Ureter (tissue), 1 donor: ENCODE measurements at places on chromosomes 16 and 17.

DNA sequence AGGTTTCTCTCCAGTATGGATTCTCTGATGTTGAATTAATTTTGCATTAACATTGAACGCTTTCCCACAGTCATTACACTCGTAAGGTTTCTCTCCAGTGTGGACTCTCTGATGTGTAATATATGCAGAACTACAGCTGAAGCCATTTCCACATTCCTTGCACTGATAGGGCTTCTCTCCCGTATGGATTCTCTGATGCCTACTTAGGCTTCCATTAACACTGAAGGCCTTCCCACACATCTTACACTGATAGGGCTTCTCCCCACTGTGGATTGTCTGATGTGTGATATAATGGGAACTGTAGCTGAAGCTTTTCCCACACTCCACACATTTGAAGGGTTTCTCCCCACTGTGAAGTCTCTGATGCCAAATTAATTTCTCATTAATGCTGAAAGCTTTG, 7.2 kb upstream of the TLE7 start:
- no peak for DNase-seq

- DNase-seq, result no peak
Observed at GRCh38 chr16:72244853-72245252, 72.9 kb upstream of the PMFBP1 start.

DNA sequence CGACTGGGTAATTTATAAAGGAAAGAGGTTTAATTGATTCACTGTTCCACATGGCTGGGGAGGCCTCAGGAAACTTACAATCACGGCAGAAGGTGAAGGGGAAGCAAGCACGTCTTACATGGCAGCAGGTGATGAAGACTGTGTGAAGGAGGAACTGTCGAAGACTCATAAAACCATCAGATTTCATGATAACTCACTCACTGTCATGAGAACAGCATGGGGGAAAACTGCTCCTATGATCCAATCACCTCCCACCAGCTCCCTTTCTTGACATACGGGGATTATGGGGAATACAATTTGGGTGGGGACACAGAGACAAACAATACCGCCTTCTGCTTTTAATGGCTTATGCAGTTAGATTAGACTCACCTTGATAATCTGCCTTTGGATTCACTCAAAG, 19.4 kb upstream of the IRF8 start:
- no peak for DNase-seq

GRCh38 chr17:75829747-75830146, 14.5 kb downstream of the UNC13D start:
- DNase-seq, result no peak

DNA sequence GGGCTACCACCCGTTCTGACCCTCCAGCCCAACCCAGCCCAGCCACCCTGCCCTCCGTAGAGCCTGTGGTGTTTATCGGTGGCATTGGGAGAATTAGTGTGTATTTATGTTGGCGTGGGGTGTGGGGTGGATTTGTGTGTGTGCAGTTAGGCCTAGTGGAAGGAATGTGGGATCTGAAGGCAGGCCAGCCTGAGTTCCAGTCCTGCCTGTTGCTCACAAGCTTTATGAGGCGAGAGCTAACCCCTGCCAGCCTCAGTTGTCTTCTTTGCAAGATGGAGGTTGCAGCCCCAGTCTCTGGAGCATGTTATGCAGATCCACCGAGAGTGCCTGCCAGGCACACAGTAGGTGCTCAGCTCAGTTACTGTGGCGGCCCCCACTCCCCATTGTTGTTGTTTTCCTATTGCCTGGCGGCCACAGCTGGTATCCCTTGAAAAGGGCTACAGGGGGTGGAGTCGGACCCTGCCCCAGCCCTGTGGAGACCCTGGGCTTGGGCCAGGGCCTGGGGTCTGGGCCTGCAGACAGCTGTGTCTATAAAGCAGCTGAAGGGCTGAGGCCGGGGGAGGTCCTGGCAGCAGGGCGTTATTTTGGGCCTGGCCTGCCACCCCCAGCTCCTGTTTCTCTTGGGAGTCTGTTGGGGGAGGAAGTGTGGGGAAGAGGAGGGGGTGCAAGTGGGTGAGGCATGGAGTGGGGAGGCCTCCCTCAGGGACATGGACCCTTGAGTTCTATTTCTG, 5.1 kb downstream of the ERBB2 start:
- no peak for DNase-seq

DNA sequence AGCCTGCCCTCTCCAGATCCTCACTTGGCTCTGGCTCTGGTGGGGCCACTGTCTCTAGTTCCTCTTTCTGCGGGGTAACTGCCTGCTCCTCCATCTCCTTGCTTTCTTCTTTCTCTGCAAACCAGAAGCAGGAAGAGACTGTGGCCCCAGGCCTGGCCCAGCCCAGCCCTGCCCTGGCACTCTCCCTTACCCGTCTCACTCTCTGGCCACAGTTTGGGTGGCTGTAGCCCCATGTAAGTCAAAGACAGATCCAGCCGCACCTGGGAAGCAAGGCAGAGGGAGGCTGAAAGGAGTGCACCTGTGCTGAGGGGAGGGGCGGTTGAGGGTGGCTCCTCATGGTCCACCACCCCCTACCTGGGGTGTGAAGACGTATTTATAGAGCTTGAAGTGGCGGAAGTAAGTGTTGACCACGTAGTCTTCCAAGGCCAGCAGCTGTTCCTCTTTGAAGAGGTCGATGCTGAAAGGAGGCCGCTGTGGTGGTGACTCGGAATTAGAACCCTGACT, 2.8 kb downstream of the CFAP119 start:
- DNase-seq, result no peak

- DNase-seq, result no peak
Observed at GRCh38 chr16:73050201-73051099, 2.5 kb upstream of the ZFHX3 start.

- no peak for DNase-seq
Observed at GRCh38 chr17:10171122-10171571, 27.3 kb downstream of the GAS7 start.

DNA sequence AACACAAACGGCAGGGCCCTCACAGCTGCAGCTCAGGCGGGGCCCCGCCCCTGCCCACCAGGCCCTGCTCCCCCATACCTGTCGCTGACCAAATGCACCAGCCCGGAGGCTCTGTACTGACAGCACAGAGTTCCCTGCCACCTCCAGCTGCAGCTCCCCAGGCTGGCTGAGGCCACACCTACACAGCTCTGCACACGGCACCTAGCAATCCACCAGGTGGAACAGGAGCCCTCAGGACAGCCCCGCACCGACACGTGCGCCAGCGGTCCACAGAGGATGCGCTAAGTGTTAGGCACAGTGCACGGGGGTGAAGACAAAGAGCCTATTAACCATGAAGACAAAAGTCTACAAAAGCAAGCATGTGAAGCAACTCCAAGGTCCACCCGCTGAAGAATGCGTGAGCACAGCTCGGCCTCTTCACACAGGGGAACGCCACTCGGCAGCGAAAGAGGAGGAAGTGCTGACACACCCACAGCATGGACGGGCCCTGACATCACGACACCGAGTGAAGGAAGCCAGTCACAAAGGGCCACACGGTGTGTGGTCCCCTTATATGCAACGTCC, 5.4 kb downstream of the ZCCHC14 start:
- no peak for DNase-seq

- DNase-seq, result no peak
Observed at GRCh38 chr16:62738666-62739460, 702.6 kb upstream of the CDH8 start.

- DNase-seq, result no peak
Observed at GRCh38 chr17:36188891-36189306, 7.7 kb downstream of the CCL3L1 start.

DNA sequence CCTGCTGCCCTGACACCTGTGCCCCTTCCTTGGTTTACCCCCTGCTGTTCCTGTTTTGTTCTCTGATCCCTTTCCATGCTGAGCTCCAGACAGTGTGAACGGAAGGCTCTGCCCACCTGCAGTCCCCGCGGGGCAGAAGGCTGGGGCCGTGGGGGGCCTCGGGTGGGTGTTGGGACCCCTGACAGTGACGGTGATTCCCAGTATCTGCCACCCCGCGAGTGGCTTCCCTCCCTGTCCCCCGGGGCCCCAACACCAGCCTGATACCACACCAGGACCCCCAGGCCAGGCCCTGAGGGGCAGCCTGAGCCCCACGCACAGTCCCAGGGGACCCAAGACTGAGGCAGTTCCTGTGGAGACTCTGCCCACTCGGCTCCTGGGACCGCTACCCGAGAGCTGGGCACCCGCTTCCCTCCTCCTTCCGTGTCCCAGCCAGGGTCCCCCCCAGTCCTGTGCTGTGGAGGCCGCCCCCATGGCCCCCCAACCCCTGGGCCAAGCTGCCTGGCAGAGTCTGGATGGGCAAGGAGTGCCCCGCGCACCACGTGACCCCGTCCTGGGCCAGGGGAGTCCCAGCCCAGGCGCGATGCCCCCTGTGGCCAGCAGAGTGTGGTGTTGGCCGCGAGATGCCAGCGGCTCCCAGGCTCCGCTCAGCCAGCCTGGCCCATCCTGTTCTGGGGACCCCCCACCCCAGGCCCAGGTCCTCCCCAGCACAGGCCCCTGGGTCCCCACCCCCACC, 10.0 kb upstream of the C1QTNF8 start:
- peak; percentile 64 for DNase-seq

- DNase-seq, result no peak
Observed at GRCh38 chr17:15465045-15465701, 2.2 kb downstream of the CDRT4 start.

GRCh38 chr16:82509691-82510430, 116.9 kb upstream of the CDH13 start:
- no peak for DNase-seq

- DNase-seq, result no peak
Observed at GRCh38 chr16:58027916-58028455, 2.4 kb downstream of the MMP15 start.

DNA sequence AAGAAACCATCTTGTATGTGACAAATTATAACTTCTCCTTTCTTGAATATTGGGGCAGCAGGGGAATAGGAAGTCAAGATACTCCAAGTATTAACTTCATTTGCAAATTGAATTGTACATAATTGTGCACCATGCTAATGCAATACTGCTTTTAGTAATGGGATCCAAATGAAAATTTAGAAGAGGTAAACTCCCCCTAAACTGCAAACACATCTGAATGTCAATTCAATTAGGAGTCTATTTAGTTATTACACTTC, 4.5 kb downstream of the STAT5B start:
- no peak for DNase-seq

DNA sequence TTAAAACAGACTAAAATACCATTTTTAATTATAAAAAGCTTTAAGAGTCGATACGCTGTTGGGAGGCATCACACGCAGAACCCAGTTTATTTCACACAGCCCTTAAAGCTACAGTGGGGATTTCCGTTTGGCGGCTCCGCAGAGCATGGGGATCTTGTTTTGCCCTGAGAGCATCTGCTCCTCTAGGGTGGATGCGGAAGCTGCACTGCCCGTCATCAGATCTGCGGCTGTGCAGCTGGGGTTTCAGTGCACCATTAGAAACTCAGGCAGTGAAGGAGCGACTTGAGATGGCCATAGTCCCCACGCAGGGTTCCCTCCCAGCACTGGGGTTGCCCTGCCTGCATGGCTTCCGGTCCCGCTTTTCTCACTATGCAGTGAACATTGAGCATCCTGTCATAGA, 62.2 kb upstream of the CHMP6 start:
- DNase-seq, result no peak

DNA sequence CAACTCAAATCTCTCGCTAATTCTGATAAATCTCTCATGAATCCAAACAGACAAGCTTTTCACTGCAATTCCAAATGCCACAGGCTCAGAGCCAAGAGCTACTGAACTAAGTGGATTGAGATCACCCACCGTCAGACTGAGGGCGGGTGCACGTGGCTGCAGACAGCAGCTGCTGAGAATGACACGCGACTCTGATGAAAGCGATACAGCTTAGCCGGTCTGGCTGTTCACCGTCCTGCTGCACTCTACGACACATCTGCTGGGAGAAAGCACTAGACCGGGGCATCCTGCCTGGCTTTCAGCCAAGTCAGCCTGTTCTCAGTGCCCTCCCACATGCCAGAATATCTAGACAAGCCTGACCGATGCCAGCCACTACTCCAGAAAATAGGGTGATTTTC, 42.6 kb downstream of the KLHDC4 start:
- no peak for DNase-seq

DNA sequence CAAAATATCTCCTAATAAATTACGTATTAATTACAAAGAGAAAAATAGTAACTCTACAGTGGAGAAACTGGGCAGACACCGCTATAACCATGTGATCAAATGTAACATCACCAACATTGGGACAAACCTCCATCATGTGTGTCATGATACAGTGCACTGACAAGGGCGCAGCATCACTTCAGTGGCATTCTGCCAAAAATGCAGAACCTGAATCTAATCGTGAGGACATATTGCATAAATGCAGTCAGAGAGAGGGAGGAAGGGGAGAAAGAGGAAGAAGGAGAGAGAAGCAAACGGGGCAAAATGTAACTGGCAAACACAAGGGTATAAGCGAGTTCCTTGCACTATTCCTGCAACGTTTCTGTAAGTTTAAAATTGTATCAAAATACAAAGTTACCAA, 74.2 kb upstream of the MARCHF10 start:
- no peak for DNase-seq

- no peak for DNase-seq
Observed at GRCh38 chr16:82917886-82918595, 291.3 kb downstream of the CDH13 start.
